ENCODE measurements at places on chromosomes 6 and 20.

GRCh38 chr6:169663468-169663867 is 38.4 kb downstream of the WDR27 start:
- DNase-seq, result no peak

- peak; percentile 84 for DNase-seq
These were observed 43.1 kb upstream of the ZNF831 start for GRCh38 chr20:59120491-59120890.

DNA sequence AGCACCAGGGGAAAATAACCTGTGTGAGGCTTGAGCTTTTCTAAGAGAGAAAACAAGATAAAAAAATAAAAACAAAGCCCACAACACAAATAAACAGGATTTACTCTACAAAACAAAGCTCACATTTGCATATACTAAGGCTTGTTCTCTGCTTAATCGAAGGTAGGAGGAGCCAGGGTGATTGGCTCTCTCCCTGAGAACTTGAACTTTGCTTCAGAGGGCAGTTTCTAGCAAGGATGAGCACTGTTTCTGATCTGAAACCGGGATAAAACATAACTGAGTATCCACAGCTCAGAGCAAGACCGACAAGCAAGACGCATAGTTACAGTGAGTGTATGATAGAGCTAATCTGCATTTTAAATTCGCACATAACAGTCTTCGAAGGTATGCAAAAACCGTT is 200.6 kb downstream of the PRKN start:
- DNase-seq, result no peak

DNA sequence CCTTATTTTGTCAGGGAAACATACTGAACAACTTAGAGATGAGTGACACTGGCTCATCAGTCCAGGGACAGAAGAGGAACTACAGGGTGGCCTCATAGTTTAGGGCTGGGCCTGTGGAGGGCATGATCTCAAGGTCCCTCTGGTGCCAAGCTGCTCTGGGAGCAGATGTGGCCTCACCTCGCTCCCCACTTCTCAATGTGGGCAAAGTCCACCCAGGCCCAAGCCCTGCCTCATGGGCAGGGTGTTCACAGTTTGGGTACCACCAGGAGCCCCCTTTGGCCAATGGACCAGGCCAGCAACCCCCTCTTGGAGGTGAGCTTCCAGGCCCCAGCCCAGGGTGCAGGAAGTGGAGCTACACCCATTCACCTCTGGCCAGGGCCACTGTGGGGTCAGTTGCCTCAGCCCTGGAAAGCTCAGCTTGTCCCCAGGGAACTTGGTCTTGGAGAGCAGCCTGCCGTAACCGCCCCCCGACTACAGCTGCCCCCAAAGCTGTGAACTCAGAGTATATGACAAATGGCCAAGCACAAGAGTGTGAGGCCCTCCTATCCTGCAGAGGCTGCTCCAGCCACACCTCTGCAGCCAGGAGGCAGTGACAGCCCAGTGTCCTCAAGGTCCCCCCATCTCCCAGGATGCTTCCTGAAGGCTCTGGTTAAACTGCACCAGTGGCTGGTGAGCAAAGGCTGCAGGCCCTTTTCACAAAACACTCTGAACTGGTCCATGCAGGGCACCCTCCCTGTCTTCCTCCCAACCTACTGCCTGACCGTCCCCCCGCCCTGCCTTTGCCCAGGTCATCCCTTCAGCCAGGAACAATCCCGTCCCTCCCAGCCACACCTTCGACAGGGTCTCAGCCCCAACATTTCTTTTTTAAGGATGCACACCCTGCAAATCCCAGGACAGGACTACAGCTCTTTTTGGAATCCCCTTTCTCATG is 3.6 kb downstream of the ADISSP start:
- no peak for DNase-seq

DNA sequence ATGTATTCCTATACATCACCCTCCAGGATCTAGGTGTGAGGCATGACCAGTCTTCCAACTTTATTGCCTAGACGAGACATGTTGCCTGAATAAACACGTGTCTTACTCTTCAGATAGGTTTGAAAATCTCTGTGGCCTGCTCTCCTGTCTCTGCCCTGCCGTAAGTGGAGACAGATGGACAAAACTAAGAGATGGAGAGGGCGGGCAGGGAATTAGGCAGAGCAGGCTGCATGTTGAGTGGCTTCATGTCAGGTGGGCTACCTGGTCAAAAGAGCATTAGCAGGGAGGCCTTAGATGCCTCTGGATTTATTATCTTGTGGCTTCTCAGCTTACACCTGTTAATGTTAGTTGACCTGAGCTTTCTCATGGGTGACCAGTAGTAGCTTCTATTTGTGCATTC is 59.0 kb upstream of the TULP4 start:
- DNase-seq, result no peak

DNA sequence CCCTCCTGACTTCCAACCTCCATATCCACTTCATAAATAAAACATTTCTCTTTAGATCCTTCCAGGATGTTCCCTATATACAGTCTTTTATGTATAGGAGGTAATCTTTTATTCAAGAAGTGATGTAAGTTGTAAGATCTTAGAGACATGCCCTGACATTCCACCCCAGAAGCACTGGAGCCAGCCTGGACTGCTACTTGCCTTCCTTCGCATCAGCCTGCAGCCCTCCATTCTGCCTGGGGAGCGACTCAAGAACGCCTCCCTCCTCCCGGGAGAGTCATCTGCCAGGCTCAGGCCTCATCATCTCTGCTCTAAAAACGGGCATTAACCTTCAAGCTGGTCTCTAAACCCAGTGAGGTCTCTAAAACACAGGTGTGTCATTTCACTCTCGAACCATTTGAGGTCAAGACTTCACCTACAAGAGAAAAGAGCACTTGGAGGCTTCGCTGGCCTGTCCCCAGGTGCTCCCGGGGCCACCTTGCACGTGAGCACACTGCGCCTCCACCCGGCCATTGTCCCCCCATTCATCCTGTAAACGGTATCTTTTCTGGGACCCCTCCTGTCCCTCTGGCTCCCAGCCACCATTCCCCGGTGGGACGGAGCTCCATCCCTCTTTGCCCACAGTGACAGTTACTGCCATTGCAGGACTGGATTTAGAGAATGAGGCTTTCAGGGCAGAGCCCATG is 107.5 kb upstream of the PDE10A start:
- no peak for DNase-seq

DNA sequence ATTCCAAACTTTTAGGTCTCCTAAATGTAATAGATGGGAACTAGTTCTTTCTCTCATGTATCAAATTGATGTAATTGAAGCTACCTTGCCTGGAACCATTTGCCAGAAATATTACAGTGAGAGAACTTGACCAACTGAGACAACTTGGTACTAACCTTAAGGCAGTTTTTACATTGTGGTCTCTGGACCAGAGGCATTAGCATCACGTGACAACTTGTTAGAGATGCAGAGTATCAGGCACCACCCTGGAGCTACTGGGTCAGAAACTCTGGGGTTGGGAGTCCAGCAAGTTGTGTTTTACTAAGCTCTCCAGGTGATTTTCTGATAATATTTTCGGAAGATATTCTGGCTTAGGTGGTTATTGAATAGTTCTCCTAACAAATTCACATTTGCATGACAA is 982.1 kb upstream of the SLC35B3 start:
- DNase-seq, result no peak

DNA sequence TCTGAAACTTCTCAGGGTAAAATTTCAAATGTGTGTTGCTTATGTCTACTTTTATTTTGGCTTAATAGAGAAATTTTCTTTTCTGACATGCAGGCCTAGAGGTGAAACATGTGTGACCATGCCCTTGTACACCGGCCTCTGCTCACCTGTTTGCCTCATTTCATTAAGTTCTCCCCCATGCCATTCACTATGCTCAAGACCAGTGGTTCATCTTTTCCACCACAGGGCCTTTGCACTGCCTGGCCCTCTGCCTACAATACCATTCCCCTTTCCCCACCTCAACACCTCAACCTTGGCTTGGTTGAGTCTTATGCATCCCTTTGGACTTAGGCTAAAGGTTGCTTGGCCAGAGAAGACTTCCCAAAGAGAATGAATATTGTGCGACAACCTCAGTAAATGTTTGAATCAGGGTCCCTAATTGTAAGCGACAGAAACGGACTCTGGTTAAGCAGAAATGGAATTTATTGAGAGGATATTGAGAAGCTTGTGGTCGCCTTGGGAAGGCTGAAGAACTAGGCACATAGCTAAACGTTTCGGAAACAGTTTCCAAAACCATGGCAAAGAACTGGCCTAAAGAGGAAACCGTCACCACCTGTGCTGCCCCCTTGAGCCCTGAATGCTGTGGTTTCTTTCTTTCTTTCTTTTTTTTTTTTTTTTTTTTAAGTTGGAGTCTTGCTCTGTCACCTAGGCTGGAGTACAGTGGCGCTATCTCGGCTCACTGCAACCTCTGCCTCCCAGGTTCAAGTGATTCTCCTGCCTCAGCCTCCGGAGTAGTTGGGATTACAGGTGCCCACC is 152.2 kb downstream of the SOX4 start:
- DNase-seq, result no peak

- no peak for DNase-seq
These were observed at the start of gene CBFA2T2 for GRCh38 chr20:33490023-33490933. Gene CBFA2T2 (plus strand): TSS chr20:33490096. CDS start chr20:33490268, 172 bp downstream.

DNA sequence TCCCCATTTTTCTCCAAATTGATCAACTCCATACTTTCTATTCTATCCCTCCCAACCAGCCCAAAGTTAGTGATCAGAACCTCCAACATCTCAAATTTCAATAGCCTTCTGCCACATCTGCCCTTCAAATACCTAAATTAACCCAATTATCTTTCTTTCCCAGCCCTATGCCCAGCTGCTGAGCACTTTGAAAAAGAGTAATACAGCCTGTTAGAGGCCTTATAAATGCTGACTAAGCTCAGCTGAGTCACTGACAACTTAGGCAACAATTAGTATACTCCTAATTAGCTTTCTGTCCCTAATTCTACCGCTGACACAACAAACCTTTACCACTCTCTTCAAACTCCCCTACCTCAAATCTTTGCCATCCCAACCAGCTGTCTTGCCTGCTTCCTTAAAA is 23.5 kb downstream of the RUNX2 start:
- DNase-seq, result no peak

DNA sequence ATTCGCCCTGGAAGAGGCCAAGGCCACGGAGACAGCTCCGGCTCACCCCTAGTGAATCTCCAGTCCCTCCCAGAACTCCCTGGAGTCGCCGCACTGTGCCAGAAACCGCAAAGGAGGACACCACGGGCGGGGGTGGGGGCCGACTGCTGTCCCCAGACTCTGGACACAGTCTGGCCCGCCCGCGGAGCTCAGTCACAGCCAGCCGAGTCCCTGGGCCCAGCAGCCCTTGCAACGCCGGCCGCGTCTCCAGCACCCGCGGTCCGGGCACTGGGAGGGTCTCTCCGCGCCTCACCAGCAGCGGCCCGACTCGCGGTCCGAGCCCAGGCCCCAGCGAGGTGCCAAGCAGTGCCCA is 518 bp downstream of the PEX6 start:
- DNase-seq, result no peak

DNA sequence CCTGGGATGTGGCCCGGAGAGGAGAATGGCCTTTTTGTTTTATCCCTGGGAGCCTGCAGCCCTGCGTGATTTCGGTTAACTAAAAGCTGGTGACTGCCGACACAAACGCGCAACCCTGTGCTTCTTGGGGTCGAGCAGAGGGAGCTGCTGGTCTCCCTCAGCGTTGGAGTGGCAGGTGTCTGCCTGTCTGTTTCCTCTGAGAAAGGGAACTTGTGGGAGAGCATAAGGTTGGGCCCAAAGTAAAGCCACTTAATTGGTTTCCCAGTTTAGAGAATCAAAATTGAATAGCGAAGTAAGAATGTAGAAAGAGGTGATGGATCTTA is 500 bp downstream of the LTV1 start:
- peak; percentile 42 for DNase-seq

DNA sequence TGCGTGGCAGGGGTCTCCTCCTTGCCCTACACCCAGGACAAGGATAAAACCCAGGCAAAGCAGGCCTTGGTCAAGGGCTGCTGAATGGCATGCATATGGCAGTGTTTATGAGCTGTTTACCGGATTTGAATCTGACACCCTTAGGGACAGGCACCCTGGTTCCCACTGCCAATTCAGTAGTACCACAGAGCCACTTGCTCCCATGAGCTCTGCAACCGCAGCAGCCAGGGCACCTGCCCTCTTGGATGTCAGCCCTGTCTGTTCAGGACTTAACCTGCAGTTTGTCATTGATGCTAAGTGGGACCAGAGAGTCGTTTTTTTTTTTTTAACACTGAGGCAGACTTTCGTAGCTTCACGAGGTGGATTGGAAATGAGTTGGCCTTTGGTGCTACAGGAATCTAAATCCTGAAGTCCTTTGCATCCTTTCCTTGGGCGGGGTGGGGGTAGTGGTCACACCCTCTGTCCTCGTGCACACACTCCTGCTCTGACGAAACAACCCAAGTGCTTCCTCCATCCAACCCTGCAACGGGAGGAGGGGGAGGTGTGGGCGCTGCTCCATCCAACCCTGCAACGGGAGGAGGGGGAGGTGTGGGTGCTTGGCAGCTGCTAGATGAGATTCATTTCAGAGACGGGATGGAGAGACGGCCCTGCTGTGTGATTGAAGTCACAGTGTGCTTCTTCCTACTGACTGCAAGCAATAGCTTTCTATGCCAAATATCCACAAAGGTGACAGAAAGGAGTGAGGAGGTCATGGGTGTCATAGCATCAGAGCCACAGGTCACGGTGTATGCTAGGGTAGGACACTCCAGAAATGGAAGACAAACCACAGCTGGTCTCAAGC is 166.5 kb downstream of the SMOC2 start:
- DNase-seq, result no peak

DNA sequence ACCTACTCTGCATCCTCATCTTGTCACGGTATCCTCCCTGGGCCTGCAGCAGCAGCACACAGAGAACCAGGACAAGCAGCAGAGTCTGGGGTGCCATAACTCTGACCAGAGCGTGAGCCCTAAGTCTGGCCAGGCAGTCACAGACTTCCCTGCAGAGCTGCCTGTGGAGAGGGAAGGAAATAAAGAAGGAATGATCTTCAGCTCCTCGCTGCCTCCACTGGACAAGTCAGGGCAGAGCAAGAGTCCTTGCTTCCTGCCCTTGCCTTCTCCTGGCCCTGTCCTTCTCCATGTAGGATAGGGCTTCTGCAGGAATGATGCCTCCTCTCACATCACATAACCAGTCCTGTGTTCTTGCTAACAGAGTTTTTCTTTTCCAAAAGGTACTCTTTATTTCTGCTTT is 15.9 kb upstream of the WFDC11 start:
- DNase-seq, result no peak

GRCh38 chr6:106453756-106454367 is 93.3 kb downstream of the CRYBG1 start:
- no peak for DNase-seq

GRCh38 chr6:39309942-39310531 is 4.2 kb downstream of the KCNK17 start:
- peak; percentile 69 for DNase-seq

GRCh38 chr6:117555262-117555849 is 47.0 kb downstream of the GOPC start:
- no peak for DNase-seq

- DNase-seq, result no peak
These were observed 41.0 kb upstream of the SIRPA start for GRCh38 chr20:1854246-1854645.
